Trophoblast cell (in vitro differentiated cells and primary cell): ENCODE measurements at places on chromosomes 11 and 22.
A peak's percentile ranks its signal among the peaks of the same experiment; 100 is the strongest.

DNA sequence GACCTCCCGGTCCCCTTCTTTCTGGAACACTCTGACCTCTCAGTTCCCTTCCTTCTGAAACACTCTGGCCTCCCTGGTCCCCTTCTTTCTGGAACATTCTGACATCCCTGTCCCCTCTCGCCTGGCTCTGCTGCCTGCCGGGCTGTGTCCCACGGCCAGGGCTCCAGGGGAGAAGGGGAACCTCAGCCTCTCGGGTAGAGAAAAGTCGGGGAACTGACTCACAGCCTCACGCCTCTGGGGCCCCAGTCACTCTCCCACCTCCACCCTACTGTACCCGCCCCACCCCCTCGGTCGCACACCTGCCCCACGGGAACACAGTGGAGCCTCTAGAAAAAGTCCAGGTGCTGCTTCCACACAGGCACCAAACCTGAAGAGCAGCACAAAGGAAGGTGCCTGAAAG, 93.3 kb downstream of the BRD1 start:
- no peaks in the 10 kb centered on the region for H3K27me3 ChIP-seq
- H3K4me1 ChIP-seq: no peaks in the 10 kb centered on the region
- no peak overlapping the region for H3K4me3 ChIP-seq
- DNase-seq: no peak
- H3K27ac ChIP-seq: no peak overlapping the region
- H3K36me3 ChIP-seq: no peaks in the 10 kb centered on the region

DNA sequence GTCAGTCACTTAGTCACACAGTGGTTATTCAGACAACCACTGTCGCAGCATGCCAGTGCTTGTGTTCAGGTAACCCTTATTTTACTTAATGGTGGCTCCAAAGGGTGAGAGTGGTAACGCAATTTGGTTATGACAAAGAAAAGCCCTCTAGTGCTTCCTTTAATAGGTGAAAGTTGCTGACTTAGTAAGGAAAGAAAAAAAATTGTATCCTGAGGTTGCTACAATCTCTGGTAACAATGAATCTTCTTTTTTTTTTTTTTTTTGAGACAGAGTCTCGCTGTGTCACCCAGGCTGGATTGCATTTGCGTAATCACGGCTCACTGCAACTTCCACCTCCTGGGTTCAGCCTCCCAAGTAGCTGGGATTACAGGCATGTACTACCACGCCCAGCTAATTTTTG, 64.5 kb downstream of the C11orf91 start:
- no peaks in the 10 kb centered on the region for H3K27me3 ChIP-seq
- peak; percentile 93 for DNase-seq
- no peaks in the 10 kb centered on the region for H3K36me3 ChIP-seq
- no peak overlapping the region for H3K27ac ChIP-seq
- H3K4me3 ChIP-seq: no peak overlapping the region

DNA sequence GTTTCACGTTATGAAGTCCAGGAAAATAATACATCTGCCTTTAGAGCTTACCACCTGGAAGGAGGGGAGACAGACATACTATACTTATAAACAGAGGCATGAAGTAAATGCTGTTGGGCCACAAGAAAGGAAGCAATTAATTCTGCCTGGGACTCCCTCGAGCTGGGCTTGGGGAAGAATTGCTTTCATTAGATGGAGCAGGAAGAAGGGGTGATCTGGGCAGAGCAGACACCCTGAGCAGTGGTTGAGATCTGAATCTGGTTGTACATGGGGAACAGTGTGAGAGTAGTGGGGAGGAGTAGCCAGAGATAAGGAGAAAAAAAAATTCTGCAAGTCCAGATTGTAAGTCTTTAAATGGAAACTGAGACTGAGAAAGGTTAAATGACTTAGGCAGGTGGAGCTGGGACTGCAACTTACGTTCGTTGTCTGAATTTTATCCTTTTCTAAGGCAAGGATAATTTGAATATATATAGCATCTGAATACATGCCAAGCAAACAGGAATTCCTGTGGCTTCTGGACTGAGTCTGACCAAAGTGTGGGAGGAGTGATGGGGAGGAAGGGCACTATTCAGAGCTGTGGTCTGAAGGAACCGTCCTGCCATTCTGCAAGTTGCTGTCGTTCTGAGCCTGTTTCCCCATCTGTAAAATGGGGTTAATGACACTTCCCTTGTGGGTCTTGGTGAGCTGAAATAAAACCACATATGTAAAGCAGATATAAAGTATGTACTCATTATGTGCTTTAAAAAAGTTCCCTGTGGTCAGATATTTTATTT, 7.9 kb downstream of the NCAM1 start:
- H3K27ac ChIP-seq: no peak overlapping the region
- no peak overlapping the region for H3K4me3 ChIP-seq
- H3K36me3 ChIP-seq: no peaks in the 10 kb centered on the region
- no peaks in the 10 kb centered on the region for H3K4me1 ChIP-seq

GRCh38 chr11:115222863-115223530, 281.2 kb downstream of the CADM1 start:
- H3K27me3 ChIP-seq: no peaks in the 10 kb centered on the region
- no peaks in the 10 kb centered on the region for H3K4me1 ChIP-seq
- H3K27ac ChIP-seq: no peak overlapping the region
- no peak for DNase-seq

- no peak for DNase-seq
- no peaks in the 10 kb centered on the region for H3K27me3 ChIP-seq
- no peaks in the 10 kb centered on the region for H3K4me1 ChIP-seq
- H3K27ac ChIP-seq: no peak overlapping the region
- no peaks in the 10 kb centered on the region for H3K36me3 ChIP-seq
Measured at GRCh38 chr22:45904236-45904635, 72.7 kb downstream of the WNT7B start.

GRCh38 chr22:37940698-37941376, 12.6 kb downstream of the C22orf23 start:
- no peaks in the 10 kb centered on the region for H3K27me3 ChIP-seq
- DNase-seq: no peak
- H3K36me3 ChIP-seq: peaks cover 72% of the 10 kb centered on the region
- no peaks in the 10 kb centered on the region for H3K4me1 ChIP-seq

- H3K27ac ChIP-seq: no peak overlapping the region
- H3K4me1 ChIP-seq: peaks cover 9% of the 10 kb centered on the region
- no peak for DNase-seq
- H3K27me3 ChIP-seq: no peaks in the 10 kb centered on the region
- H3K4me3 ChIP-seq: no peak overlapping the region
Measured at GRCh38 chr11:86488553-86488952, 113.9 kb downstream of the CCDC81 start.

GRCh38 chr22:45823336-45823735, 151.7 kb downstream of the ATXN10 start:
- H3K36me3 ChIP-seq: peaks cover 3% of the 10 kb centered on the region
- no peaks in the 10 kb centered on the region for H3K4me1 ChIP-seq
- no peak for DNase-seq
- H3K4me3 ChIP-seq: no peak overlapping the region
- H3K27ac ChIP-seq: no peak overlapping the region
- H3K27me3 ChIP-seq: no peaks in the 10 kb centered on the region

DNA sequence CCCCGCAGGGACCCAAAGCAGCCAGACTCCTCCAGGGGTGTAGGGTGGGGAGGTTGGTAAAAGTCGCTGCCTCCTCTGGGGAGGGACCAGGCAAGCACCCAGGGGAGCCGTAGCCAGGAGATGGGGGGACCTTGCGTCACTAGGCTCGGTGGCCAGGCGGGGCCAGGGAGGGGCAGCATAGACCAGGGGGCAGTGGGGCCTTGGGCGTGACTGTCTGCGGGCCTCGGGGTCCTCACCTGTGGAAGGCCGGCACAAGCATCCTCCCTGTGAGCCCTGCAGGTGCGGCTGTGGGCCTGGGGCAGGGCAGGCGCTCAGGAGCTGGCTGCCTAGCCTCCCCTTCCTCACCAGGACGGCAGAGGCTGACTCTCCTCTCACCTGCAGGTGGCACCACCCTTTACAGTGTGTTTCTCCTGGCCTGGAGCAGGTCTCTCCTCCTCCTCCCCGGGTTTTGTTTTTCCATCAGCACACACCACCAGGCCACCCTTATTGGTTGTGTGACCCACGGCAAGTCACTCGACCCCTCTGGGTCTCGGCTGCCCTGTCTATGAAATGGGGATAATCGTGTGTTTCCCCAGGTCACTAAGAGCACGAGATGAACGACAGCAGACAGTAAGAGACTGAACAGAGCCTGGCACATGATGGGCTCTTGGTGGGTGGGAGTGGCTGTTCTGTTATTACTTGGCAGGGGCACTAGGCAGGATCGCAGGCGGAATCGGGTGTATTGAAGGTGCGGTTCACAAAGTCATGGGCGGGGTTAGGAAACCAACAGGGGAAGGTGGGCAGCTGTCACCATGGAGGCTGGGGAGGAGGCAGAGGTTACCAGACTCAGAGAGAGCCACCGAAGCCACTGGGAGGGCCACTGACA, 52.7 kb downstream of the FLRT1 start:
- no peaks in the 10 kb centered on the region for H3K36me3 ChIP-seq

GRCh38 chr11:130050257-130050656, 19.4 kb upstream of the APLP2 start:
- H3K27ac ChIP-seq: no peak overlapping the region
- H3K4me1 ChIP-seq: no peaks in the 10 kb centered on the region
- H3K27me3 ChIP-seq: no peaks in the 10 kb centered on the region
- no peak for DNase-seq

GRCh38 chr11:128282053-128282452, 305.3 kb downstream of the ETS1 start:
- H3K36me3 ChIP-seq: no peaks in the 10 kb centered on the region
- H3K27ac ChIP-seq: no peak overlapping the region
- no peaks in the 10 kb centered on the region for H3K4me1 ChIP-seq
- no peak overlapping the region for H3K4me3 ChIP-seq
- H3K27me3 ChIP-seq: no peaks in the 10 kb centered on the region

- no peak for DNase-seq
- no peaks in the 10 kb centered on the region for H3K36me3 ChIP-seq
- no peaks in the 10 kb centered on the region for H3K27me3 ChIP-seq
- no peak overlapping the region for H3K4me3 ChIP-seq
- no peaks in the 10 kb centered on the region for H3K4me1 ChIP-seq
- no peak overlapping the region for H3K27ac ChIP-seq
Measured at GRCh38 chr11:95715777-95716241, 73.8 kb downstream of the FAM76B start.

DNA sequence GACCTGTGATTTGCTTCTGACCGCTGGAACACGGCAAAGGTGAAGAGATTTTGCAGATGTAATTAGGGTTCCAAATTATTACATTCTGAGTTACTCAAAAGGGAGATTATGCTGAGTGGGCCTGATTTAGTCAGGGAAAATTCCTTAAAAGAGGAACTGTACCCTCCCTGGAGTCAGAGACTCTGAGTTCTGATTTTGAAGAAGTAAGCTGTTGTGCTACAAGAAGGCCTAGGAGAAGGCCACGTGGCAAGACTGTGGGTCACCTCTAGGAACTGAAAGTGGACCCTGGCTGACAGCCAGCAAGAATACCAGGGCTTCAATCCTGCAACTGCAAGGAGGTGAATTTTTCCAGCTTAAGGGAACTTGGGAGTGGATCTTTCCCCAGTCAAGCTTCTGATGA, 45.3 kb downstream of the CHRDL2 start:
- peaks cover 7% of the 10 kb centered on the region for H3K27me3 ChIP-seq
- H3K36me3 ChIP-seq: no peaks in the 10 kb centered on the region
- H3K4me1 ChIP-seq: peaks cover 11% of the 10 kb centered on the region
- no peak overlapping the region for H3K27ac ChIP-seq
- H3K4me3 ChIP-seq: no peak overlapping the region

DNA sequence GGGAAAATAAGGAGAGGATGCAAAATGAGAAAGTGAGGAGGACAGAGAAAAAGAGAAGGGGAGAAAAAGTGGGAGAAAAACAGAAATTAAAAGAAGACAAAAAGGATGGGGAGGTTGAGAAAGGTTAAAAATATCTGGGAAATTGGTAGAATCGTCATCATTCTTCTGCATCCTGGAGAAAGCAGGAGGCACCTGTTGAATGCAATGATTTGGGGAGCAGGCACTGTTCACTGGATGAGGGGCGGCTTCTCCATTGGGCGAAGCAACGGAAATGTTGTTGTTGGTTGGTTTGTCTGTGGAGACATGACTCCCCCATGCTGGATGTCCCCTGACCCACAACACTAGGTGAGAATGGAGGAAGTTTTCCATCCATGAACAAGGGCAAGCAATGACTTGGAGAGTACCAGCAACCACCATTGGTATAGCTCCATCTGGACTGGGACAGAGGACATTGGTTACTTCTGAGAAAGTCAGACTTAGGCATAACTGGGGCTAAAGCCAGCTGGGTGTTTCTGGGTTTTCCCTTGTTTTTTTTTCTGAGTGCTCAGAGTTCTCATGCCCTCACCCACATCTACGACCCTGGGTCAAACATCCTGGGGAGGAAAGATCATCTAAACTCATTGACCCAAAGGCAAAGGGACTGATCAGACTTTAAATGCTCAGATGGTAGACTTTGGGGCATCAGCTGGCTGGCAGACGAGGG, 11.9 kb upstream of the CD44 start:
- no peaks in the 10 kb centered on the region for H3K4me1 ChIP-seq
- DNase-seq: no peak
- no peak overlapping the region for H3K27ac ChIP-seq
- no peak overlapping the region for H3K4me3 ChIP-seq

DNA sequence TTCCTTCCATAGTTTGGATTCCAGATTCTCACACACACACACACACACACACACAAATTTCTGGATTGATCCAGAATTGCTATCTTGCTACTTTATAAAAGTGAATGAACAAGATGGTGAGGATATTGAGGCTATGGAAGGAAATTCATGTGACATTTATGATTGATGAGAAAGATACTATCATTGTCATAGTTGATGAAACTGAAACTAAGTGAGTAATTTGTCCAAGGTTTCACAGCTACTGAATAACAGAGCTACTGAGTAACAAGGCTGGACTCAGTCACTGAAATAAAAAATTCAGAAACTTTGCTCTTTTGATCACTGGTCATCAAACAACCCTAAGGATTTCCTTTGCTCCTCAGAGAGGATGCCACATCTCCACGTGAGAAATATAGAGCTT, 16.2 kb downstream of the OR5D16 start:
- no peaks in the 10 kb centered on the region for H3K4me1 ChIP-seq
- H3K4me3 ChIP-seq: no peak overlapping the region
- DNase-seq: no peak
- H3K36me3 ChIP-seq: no peaks in the 10 kb centered on the region
- no peaks in the 10 kb centered on the region for H3K27me3 ChIP-seq

GRCh38 chr11:12474871-12475270, 97.5 kb downstream of the PARVA start:
- peaks cover 28% of the 10 kb centered on the region for H3K36me3 ChIP-seq
- no peak overlapping the region for H3K4me3 ChIP-seq
- no peaks in the 10 kb centered on the region for H3K27me3 ChIP-seq
